Activated T-cell treated with anti-CD3 and anti-CD28 coated beads, Interleukin-2, amount 50 U/mL, for 72 hours (primary cell): ENCODE measurements at places on chromosomes 12 and 14.

GRCh38 chr14:91231446-91231845 is 13.1 kb downstream of the GPR68 start:
- peaks cover 32% of the 10 kb centered on the region for H3K36me3 ChIP-seq
- H3K4me3 ChIP-seq, result peak overlapping the region; percentile 76
- no peaks in the 10 kb centered on the region for H3K27me3 ChIP-seq
- DNase-seq, result no peak

- no peak overlapping the region for H3K27ac ChIP-seq
- DNase-seq, result no peak
- no peaks in the 10 kb centered on the region for H3K36me3 ChIP-seq
- no peak overlapping the region for H3K4me3 ChIP-seq
- peaks cover 18% of the 10 kb centered on the region for H3K4me1 ChIP-seq
Observed at GRCh38 chr12:94561943-94562411, 88.4 kb downstream of the TMCC3 start.

DNA sequence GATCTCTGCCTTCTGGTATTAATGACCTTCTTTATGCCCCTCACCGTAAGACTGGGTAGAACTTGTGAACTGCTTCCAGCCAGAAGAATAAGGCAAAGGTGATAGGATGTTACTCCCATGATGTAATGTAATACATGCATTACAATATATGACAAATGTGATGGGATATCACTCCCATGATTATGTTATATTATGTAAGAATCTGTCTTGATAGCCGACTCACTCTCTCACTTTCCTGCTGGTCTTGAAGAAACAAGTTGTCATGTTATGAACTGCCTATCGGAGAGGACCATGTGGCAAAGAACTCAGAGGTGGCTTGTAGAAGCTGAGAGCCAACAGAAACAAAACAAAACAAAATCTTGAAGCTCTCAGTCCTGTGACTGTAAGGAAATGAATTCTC is 30.6 kb upstream of the OSBPL8 start:
- H3K36me3 ChIP-seq, result no peaks in the 10 kb centered on the region
- peaks cover 7% of the 10 kb centered on the region for H3K27me3 ChIP-seq
- H3K27ac ChIP-seq, result no peak overlapping the region

- H3K4me1 ChIP-seq, result peaks cover 7% of the 10 kb centered on the region
- no peaks in the 10 kb centered on the region for H3K36me3 ChIP-seq
- H3K4me3 ChIP-seq, result no peak overlapping the region
- no peaks in the 10 kb centered on the region for H3K27me3 ChIP-seq
Observed at GRCh38 chr14:102063109-102063807, 23.6 kb downstream of the HSP90AA1 start.

DNA sequence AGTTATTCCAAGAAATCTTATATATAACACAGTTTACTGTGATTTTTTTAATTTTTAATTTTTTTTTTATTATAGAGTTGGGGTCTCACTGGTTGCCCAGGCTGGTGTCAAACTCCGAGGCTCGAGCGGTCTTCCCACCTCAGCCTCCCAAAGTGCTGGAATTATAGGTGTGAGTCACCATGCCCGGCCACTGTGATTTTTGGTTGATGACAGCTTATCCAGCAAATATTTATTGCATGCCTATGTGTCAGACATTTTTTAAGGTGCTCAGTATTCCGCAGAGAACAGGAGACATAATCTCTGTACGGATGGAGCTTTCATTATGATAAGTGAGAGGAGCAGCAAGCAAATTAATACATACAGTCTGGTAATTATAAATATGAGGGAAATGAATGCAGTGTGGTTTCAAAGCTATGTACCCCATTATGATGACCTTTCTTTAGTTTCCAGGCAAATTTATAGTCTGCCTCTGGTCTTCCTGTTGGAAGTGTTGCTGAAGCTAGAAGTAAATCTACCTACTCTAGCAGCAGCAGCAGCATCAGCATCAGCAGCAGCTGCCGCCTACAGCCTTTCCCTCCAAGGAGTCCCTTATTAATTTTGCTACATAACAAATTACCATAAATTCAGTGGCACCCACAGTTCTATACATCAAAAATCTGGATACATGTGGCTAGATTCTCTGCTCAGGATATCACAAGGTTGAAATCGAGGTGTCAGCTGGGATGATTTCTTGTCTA is 32.3 kb downstream of the FRS2 start:
- H3K27ac ChIP-seq, result no peak overlapping the region
- DNase-seq, result no peak
- H3K27me3 ChIP-seq, result no peaks in the 10 kb centered on the region
- no peak overlapping the region for H3K4me3 ChIP-seq
- peaks cover 5% of the 10 kb centered on the region for H3K36me3 ChIP-seq
- peaks cover 19% of the 10 kb centered on the region for H3K4me1 ChIP-seq

DNA sequence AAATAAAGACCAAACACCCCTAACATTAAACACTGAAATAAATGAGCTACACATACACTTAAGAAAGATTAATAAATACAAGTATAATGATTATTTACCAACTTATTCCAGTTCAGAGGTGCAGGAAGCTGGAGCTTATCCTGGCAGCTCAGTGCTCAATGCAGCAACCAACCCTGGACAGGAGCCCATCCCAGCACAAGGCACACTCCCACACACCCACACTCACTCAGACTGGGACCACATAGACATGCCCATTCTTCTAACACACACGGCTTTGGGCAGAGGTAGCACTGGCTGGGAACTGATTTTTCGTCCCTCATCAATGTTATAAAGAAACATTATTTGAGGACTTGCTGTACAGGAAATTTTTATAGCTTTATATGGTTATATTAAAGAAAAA is 797.4 kb downstream of the RPS29 start:
- H3K4me1 ChIP-seq, result no peaks in the 10 kb centered on the region
- H3K36me3 ChIP-seq, result no peaks in the 10 kb centered on the region
- no peak overlapping the region for H3K27ac ChIP-seq
- DNase-seq, result no peak
- H3K4me3 ChIP-seq, result no peak overlapping the region

GRCh38 chr12:96495155-96495554 is 5.8 kb downstream of the CFAP54 start:
- H3K27me3 ChIP-seq, result peaks cover 8% of the 10 kb centered on the region
- DNase-seq, result no peak
- H3K4me3 ChIP-seq, result no peak overlapping the region

DNA sequence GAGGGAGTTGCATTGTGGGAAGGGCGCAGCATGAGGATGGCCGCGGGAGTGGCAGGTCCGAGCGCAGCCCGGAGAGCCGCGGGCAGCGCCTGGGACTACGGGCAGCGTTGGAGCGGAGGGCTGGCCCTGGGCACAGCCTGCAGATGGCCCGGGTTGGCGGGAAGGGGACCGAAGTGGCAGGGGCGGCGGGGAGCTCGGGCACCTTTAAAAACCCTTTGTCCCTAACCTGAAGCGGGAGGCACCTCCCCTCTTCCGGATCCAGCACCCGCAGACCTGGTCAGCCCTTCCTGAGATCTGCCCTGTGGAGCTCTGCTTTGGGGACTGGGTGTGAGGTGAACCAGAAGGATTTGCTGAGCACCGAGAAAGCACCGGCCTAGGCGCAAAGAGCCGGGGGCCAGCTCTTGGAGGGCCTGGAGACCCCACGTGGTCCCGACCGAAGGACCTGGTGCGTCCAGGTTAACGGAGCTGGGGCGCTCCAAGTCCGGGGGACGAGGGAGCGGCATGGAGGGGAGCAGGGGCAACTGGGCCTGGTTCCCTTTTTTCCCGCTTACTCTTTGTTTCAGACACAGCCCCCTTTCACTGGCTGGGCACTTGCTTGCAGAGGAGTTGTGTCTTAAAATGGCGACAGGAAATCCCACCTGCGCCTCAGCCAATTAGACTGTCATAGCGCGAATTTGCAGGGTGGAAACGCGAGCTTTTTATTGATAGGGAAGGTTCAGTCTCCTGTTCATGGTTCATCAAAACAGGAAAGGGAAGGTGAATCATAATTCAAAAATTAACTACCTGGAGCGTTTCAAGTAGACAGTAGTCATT is 792 bp upstream of the SLC38A1 start:
- peaks cover 12% of the 10 kb centered on the region for H3K36me3 ChIP-seq
- no peaks in the 10 kb centered on the region for H3K27me3 ChIP-seq
- H3K4me3 ChIP-seq, result no peak overlapping the region
- peak; percentile 70 for DNase-seq

GRCh38 chr14:47149326-47149725 is 497.7 kb upstream of the RPL10L start:
- no peaks in the 10 kb centered on the region for H3K4me1 ChIP-seq
- H3K27me3 ChIP-seq, result no peaks in the 10 kb centered on the region
- H3K4me3 ChIP-seq, result no peak overlapping the region
- H3K27ac ChIP-seq, result no peak overlapping the region
- no peak for DNase-seq
- no peaks in the 10 kb centered on the region for H3K36me3 ChIP-seq

DNA sequence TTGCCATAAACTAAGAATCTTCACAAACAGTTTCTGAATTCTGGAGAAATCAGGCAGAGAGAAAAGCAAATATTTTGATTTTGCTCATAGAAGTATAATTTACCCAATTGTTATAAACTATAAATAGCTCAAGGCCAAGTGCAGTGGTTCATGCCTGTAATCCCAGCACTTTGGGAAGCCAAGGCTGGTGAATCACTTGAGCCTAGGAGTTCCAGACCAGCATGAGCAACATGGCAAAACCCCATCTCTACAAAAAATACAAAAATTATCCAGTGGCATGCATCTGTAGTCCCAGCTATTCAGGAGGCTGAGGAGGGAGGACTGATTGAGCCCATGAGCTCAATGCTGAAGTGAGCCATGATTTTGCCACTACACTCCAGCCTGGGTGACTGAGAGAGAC is 19.6 kb upstream of the MMP19 start:
- H3K4me1 ChIP-seq, result no peaks in the 10 kb centered on the region
- peaks cover 2% of the 10 kb centered on the region for H3K36me3 ChIP-seq
- no peak overlapping the region for H3K27ac ChIP-seq
- DNase-seq, result no peak

DNA sequence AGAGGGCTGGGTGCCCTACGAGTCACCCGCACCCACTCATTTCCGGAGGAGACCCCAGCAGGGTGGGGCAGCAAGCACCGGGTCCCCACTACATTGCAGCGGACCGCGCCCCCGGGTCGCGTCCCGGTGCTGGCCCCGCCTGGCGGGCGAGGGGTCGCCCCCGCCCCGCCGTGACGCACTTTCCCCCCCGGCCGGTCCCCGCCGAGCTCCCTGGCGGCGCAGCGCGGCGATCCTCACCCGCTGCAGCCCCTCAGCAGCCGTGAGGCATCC is 106.1 kb downstream of the PRICKLE1 start:
- H3K36me3 ChIP-seq, result peaks cover 2% of the 10 kb centered on the region
- no peak overlapping the region for H3K27ac ChIP-seq
- DNase-seq, result peak; percentile 31

- H3K27ac ChIP-seq, result peak overlapping the region; percentile 96
- peak; percentile 51 for DNase-seq
- H3K36me3 ChIP-seq, result peaks cover 40% of the 10 kb centered on the region
- H3K4me3 ChIP-seq, result peak overlapping the region; percentile 73
Observed at GRCh38 chr14:22531451-22532344, 57.3 kb downstream of the DAD1 start.

DNA sequence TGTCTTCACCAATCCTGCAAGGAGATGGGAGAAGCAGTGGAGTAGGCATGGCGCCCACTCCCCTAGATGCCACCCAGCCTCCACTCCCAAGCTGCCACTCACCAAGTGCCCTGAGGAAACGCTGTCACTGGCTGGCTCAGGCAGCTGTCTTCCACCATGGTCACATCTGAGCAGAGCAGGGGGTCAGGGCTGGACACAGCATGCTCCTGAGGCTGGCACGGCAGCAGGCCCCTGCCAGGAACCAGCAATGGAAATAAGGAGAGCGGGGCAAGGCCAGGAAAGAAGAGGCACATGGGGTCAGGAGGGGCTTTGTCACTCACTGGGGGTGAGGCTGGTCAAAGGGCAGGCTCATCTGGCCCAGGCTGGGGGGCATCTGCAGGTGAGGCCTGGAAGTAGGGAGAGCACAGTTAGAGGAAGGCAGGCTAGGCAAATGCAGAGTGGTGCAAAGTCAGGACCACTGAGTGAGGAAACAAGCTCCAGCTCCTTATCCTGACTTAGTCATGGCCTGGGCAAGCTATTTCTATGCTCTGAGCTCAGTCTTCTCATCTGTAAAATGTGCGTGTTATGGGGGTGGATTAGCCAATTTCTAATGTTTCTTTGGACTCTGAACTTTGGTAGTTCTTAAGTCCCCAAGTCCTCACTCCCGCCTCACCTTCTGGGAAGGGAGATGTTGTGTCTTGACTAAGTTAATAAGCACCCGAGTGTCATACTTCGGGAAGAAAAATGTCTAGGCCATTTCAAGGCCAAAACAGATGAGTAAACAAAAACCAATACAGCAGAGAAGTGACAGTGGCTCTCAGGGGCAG is 8.0 kb downstream of the NAB2 start:
- no peak overlapping the region for H3K4me3 ChIP-seq
- H3K36me3 ChIP-seq, result peaks cover 7% of the 10 kb centered on the region
- H3K27me3 ChIP-seq, result no peaks in the 10 kb centered on the region
- peak overlapping the region; percentile 35 for H3K27ac ChIP-seq

GRCh38 chr12:131872154-131873051 is 22.0 kb upstream of the ULK1 start:
- no peak overlapping the region for H3K27ac ChIP-seq
- H3K36me3 ChIP-seq, result no peaks in the 10 kb centered on the region
- no peak for DNase-seq
- H3K27me3 ChIP-seq, result no peaks in the 10 kb centered on the region
- H3K4me1 ChIP-seq, result no peaks in the 10 kb centered on the region

GRCh38 chr12:122395319-122395718 is 27.1 kb downstream of the CLIP1 start:
- H3K4me1 ChIP-seq, result peaks cover 48% of the 10 kb centered on the region
- H3K27me3 ChIP-seq, result no peaks in the 10 kb centered on the region
- no peak for DNase-seq
- peaks cover 1% of the 10 kb centered on the region for H3K36me3 ChIP-seq

- H3K36me3 ChIP-seq, result no peaks in the 10 kb centered on the region
- H3K27ac ChIP-seq, result no peak overlapping the region
- H3K4me3 ChIP-seq, result no peak overlapping the region
- no peaks in the 10 kb centered on the region for H3K4me1 ChIP-seq
Observed at GRCh38 chr12:78002878-78003277, 172.2 kb downstream of the NAV3 start.

GRCh38 chr14:22200977-22201605 is 387.9 kb downstream of the DAD1 start:
- no peaks in the 10 kb centered on the region for H3K27me3 ChIP-seq
- H3K36me3 ChIP-seq, result no peaks in the 10 kb centered on the region
- H3K4me1 ChIP-seq, result peaks cover 6% of the 10 kb centered on the region
- peak overlapping the region; percentile 72 for H3K4me3 ChIP-seq

DNA sequence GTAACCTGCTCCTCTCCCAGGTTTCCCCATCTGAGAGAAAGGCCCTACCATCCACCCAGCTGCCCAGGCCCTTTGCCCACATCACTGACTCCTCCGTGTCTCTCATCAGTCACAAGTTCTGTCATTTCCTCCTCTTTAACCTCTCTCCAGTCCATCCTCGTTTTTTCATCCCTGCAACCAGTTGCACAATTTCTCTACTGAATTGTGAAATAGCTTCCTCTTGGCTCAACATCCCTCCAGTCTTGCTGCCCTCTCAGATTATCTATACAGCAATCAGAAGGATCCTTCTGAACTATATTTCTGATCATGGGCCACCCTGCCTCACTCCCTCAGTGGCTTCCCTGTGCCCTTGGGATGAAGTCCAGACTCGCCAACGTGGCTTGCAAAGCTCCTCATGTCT is 6.8 kb downstream of the FAM161B start:
- H3K27ac ChIP-seq, result peak overlapping the region; percentile 1
- no peaks in the 10 kb centered on the region for H3K36me3 ChIP-seq
- DNase-seq, result no peak
- H3K4me3 ChIP-seq, result no peak overlapping the region
- H3K27me3 ChIP-seq, result no peaks in the 10 kb centered on the region
